ENCODE measurements at places on chromosomes 16 and 17. TPM values are rescaled to one million over a fixed set of nuclear protein-coding genes. Genes with fewer than 3 reads are reported as not detected.
A peak's percentile ranks its signal among the peaks of the same experiment; 100 is the strongest.

The TP53TG3B gene
- not detected for total RNA-seq

- no peak for DNase-seq
Observed at GRCh38 chr16:73669535-73670274, 621.8 kb upstream of the ZFHX3 start.

The VPS35L gene
- total RNA-seq, result 35.2 TPM

DNA sequence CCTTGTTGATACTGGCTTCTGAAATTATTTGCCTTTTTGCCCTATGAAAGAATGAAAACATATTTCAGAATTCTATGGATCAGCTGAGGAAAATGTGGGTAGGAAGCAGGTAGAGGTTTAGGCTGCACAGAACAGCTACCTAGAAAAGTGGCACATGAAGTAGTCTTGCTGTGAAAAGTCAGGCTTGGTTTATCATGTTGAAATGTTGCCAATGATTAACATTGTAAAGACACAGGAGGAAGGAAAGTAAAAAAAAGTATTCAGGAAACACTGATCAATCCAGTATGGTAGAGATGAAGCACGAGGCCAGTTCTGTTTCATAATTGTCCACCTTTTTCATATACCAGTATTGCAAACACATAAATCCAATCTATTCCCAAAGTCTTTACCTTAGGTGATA is 29.9 kb downstream of the ABCA6 start:
- DNase-seq, result no peak

The SETD6 gene
- total RNA-seq, result 12.5 TPM

The SEPTIN1 gene
- total RNA-seq, result not detected

The SLC6A2 gene
- 0.13 TPM for total RNA-seq

The RMI2 gene
- total RNA-seq, result 14.7 TPM

DNA sequence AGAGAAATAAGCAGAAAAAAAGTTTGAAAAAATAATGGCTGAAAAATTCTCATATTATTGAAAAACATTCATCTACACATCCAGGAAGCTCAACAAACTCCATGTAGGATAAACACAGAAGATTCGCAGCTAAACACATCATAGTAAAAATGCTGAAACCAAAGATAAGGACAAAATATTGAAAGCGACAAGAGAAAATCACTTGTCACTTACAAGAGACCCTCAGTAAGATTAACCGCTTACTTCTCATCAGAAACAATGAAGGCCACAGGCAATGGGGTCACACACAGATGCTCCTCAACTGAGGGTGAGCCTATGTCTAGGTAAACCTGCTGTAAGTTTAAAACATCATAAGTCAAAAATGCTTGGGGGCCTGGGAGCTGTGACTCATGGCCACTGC is 38.1 kb upstream of the METRNL start:
- no peak for DNase-seq

The TRIM16 gene
- 28.9 TPM for total RNA-seq

The ZG16B gene
- total RNA-seq, result not detected

The TMEM231 gene
- 13.8 TPM for total RNA-seq

GRCh38 chr16:51402785-51403184 is 251.7 kb upstream of the SALL1 start:
- no peak for DNase-seq

The ABCA10 gene
- total RNA-seq, result 5.0 TPM

DNA sequence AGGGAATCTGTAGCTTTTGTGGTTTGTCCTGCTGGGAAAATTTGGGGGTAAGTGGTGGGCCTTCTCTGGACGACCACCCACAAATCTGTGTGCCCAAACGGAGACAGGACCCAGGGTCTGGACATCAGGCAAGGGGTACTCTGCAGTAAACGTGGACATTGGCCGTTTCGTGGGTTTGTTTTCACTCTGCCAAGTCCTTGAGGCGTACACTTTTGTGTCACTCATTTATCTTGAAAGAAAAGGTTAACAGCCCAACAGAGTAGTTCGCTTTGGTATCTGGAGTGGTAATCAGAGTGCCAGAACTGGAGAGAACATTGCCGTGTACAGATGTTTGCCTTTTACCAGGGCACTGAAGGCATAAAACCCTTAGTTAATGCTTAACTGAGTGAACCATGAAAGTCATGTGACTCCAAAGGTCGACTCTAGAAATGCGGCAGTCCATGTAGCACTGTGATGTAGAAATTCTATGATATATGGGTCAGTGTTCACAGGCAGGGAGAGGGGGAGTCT is 15.4 kb downstream of the NAA60 start:
- DNase-seq, result no peak

GRCh38 chr17:61536422-61536955 is 54.5 kb downstream of the NACA2 start:
- no peak for DNase-seq

The ST6GALNAC1 gene
- not detected for total RNA-seq

GRCh38 chr16:30077656-30078055 is 1.9 kb downstream of the PPP4C start:
- no peak for DNase-seq

GRCh38 chr16:28162326-28162877 is 49.4 kb downstream of the XPO6 start:
- DNase-seq, result no peak

GRCh38 chr17:78348055-78348770 is 11.7 kb downstream of the SOCS3 start:
- no peak for DNase-seq

DNA sequence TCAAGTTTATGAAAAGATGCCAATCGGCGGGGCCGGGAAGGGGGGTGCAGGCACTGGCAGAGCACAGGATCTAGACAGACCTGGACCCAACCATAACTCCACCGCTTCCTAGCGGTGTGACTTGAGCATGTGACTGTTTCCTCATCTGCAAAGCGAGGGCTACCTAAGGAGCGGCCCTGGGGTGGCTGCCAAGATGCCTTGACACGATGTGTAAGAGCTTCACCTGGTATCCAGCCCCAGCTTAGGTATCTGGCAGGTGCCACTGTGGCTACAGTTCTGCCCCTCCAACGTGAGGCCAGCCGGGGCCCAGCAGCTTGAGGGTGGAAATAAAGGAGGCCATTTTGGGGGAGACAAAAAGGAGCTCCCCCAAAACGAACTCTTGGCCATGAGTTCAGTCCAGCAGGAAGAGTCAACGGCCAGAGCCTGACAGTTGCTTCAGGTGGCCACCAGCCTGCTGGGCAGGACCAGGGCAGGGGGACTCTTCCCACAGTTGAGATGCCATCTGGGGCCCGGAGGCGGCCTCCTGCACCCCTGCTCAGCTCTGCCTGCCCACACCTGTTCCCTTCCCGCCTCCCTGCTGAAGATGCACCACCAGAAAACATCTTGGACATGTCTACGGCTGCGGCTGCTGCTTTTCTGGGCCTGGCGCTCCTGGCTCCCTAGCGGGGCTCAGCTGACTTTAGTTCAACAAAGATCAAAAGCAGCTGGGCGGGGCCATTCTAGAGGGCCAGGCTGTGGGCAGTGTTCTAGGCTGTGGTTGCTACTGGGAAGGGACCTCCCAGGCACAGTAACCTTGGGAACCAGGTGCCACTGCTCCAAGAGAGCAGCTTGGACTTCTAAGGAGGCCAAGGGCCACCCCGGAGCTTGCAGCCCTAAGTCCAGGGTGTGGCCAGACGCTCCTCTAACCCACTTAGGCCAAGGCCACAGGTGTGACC is 3.4 kb upstream of the MTSS2 start:
- no peak for DNase-seq

The KRT27 gene
- total RNA-seq, result not detected

The HOXB4 gene
- 0.17 TPM for total RNA-seq

DNA sequence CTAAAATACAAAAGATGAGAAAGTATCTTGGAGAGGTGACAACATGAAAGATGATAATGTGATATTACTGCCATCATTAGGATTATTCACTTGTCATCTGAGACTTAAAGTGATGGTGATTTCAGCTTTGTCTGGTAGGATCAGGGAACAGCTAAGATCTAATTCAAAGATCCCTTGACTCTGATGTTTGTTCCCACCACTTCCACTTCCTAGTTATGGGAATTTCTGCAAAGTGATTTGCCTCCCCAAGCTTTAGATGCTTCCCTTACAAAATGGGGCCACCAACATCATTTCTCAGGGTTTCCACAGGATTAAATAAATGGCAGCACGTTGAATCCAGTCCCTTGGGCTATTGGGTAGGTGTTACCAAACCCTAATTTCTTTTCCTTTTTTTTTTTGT is 550.8 kb upstream of the CDH5 start:
- no peak for DNase-seq

- no peak for DNase-seq
Observed at GRCh38 chr17:73140566-73140965, 24.2 kb upstream of the SSTR2 start.

DNA sequence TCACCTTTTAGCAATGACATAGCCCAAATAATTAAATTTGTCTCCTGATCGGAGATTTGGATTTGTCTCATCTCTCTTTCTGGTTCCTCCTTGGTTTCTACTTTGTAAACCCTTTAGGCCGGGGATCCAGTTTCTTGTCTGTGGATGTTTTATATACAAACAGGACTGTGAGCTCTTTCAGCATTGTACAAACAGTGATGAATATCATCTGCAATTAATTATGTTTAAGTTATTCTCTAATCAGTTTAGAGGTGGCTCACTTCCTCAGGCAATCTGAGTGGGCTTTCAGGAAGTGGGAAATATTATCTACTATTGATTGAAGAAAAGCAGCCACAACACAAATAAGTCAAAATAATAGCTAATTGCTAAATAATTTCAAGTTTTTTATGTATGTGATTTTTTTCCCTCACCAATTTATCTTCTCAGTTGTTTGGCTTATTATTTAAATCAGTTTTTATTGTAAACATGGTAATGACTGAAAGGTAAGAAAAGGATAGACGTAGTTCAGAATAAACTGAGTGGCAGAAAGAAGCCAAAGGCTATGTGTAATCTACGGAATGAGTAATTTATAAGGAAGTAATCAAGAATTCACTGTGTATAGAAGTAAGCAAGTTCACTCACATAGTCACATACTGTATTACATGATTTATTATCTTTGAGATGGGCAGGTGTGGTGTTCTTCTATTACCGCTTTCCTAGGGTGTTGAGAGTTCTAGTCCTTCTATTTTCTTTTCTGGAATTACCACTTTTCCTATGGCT is 3.4 kb upstream of the ABCC11 start:
- no peak for DNase-seq

The ACSM5 gene
- total RNA-seq, result not detected

DNA sequence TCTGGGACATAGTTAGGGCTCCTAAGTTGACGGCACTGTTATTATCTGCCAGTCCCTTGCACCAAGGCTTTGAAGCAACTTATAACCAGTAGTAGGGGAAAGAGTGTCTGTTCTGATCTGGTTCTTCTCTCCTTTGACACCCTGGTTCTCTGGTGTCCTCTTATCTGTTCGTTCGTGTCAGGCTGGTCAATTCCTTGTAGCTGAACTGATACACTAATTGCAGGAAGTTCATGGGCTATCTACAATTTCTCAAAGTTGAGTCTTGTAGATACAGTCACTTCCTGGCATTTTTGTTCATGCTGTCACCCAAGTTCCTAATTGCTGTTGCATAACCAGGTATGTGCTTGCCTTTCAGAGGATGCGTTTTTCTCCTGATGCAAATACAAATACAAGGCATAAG is 17.3 kb upstream of the MYO1D start:
- DNase-seq, result peak; percentile 39

The INCA1 gene
- total RNA-seq, result 0.91 TPM

- DNase-seq, result peak; percentile 39
Observed at GRCh38 chr17:28033972-28034714, 8.3 kb upstream of the NLK start.

DNA sequence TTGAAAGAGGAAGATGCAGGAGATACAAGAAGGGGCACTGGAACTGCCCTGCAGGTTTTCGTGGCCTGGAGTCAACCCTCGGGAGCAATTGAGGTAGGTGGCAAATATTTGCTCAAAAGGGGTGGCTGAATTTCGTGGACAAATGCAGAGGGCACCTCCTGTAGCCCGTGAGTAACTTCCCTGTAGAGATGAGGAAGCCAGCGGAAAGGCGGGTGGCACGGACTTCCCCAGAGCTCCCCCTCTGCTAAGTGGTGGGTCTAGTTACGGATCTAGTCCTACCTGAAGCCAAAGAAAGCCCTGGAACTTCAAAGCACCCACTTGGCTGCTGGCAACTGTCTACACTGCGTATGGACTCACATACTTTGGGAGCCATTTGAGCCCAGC is 1.0 kb upstream of the ATP2C2 start:
- DNase-seq, result no peak

The ST6GALNAC2 gene
- total RNA-seq, result 221 TPM

GRCh38 chr17:14428648-14429029 is 127.8 kb downstream of the HS3ST3B1 start:
- DNase-seq, result no peak

- no peak for DNase-seq
Observed at GRCh38 chr17:81251094-81251708, 12.1 kb downstream of the NDUFAF8 start.

GRCh38 chr17:45021607-45022287 is 29.7 kb downstream of the DCAKD start:
- peak; percentile 39 for DNase-seq

- DNase-seq, result peak; percentile 87
Observed at GRCh38 chr17:48484850-48485249, 46.0 kb downstream of the HOXB1 start.

The HOXB8 gene
- not detected for total RNA-seq

DNA sequence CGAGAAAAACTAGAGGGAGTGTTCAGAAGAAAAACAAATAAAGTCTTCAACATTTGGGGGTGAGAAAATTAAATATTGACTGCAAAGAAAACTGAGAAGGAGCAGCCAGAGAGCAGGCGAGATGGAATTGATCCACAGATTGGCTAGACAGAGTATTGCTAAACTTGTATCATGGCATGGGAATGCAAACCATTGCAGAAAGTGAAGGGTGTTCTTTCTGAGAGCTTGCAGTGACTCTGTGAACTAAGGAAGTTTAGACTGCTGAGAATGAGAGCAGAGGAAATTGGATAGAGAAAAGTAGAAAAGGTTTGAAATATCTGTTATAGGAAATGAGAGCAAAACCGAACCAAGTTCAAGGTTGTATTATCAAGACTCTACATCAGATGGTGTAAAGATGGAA is 191.5 kb downstream of the HS3ST3A1 start:
- no peak for DNase-seq

The C17orf78 gene
- not detected for total RNA-seq

DNA sequence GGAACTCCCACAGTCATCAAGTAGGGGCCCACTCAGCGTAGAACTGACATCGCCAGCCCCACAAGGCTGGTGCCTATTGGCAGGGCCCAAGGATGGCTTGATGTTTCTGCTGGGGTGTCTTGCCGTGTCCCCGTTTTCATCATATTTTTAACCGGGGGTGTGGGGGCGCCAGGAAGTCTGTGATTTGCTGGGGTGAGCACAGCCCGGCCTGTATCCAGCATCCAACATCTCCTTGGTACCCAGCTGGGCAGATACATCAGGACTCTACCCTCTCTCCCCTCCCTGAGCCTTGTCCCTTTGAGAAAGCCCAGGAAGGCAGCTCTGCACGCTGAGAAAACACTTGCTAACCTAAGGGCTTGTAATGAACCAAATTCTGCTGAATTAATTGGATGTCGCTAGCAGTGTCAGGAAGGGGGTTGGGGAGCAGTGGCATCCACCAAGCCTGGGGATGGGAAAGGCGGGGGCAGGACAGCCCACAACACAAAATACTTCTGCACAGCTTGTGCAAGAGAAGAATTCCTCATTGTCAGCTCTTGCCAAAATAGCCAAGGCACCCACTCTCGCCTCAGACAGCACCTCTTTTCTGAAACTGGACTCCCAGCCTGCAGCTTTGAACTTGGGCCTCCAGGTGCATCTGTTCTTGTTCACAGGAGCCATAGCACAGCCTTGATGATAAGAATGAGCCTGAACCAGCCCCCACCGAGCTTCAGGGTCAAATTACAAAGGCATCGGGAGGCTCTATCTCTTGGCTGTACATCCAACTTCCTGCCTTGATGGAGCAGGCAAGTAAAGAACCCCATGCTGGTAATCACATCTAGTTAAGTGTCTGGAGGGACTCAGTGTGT is 63.7 kb upstream of the LYRM9 start:
- no peak for DNase-seq

- no peak for DNase-seq
Observed at GRCh38 chr17:69948406-69948805, 126.6 kb upstream of the KCNJ16 start.

All from mammary epithelial cell (primary cell).